H7 (cell line): ENCODE measurements at places on chromosomes 6 and 20.

GRCh38 chr6:147384029-147384428 is 124.5 kb upstream of the SAMD5 start:
- no peak for DNase-seq

- no peak for DNase-seq
These were observed 320.3 kb downstream of the BMP2 start for GRCh38 chr20:7087803-7088202.

- DNase-seq = no peak
These were observed 44.0 kb downstream of the SMPDL3A start for GRCh38 chr6:122833021-122833491.

DNA sequence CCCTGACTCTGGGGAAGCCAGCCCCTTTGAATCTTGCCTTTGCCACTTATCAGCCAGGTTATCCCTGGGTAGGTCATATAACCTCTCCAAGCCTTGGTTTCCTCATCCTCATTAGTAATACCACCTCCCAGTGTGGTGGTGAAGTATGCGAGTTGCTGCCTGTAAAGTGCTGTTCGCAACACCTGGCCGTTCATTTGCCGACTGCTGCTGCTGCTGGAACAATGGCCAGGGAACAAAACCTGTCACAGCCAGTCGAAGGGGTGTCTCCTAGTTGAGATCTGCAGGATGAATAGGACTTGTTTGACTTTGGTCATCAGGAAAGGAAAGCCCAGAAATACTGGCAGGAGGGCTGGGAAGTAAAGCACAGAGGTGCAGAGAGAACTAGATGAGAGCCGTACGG is 6.1 kb downstream of the MANBAL start:
- DNase-seq = peak; percentile 56

GRCh38 chr6:117555262-117555849 is 47.0 kb downstream of the GOPC start:
- DNase-seq = no peak

- peak; percentile 94 for DNase-seq
These were observed at the start of gene CD24 for GRCh38 chr6:106974336-106974998. CD24 (minus strand) TSS chr6:106974729; CDS start chr6:106974646, 83 bp downstream.

- DNase-seq = no peak
These were observed 73.4 kb upstream of the RNF24 start for GRCh38 chr20:4088766-4089165.

- peak; percentile 83 for DNase-seq
These were observed at the start of gene SNAP91 for GRCh38 chr6:83708970-83709747. SNAP91 (minus strand) TSS chr6:83709101; CDS start chr6:83707927, 1,174 bp downstream.

DNA sequence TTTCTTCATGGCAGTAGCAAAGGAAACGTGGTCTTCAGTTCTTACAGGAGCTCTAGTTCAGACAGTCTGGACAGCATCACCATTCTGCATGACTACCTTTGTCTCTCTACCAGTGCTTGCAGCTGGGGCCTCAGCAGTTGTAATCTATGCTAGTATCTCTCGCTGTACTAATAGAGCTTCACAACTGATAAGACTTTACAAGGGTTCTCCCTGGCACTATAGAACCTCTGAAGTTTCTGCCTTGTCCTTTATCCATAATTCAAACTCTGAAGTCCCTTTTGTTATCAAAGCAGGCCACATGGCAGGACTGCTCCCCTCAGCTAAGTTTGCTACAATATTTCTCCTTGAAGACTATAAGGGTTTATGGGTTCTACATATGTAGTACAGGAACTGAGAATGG is 842.1 kb upstream of the ADGRB3 start:
- DNase-seq = no peak

DNA sequence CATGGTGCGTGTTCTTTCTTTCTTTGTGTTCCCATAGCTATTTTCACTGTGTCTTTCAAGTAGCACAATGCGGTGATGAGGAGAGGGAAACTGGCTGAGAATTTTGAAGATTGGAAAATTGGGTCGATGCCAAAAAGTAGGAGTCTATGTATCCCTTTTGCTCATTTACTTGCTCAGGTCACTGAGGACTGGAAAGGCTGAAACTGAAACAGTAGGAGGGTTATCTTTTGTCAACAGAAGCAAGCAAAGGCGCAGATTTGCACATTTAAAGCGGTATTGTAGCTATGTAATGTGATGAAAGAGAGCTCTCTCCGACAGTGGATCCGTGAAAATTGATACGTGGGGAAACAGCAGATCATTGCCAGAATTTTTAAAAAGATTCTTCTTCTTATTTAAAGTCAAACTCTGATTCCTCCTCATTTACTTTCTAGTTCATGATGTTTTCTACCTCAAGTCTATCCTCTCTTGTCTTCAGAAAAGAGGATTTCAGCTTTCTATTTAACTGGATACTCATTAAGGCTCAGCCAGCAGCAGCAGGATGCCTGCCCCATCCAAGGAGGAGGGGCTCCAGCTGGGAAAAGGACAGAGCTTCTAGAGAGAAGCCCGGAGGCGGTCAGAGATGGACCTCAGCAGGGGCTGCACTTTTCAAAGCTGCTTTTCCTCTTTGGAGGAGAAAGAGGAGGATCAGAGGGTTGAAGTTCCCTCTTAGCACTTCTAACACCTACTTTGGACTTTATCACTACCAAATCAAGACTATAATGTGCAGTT is 15.9 kb upstream of the FYN start:
- peak; percentile 45 for DNase-seq

GRCh38 chr6:168681748-168682147 is 240.8 kb downstream of the SMOC2 start:
- no peak for DNase-seq

DNA sequence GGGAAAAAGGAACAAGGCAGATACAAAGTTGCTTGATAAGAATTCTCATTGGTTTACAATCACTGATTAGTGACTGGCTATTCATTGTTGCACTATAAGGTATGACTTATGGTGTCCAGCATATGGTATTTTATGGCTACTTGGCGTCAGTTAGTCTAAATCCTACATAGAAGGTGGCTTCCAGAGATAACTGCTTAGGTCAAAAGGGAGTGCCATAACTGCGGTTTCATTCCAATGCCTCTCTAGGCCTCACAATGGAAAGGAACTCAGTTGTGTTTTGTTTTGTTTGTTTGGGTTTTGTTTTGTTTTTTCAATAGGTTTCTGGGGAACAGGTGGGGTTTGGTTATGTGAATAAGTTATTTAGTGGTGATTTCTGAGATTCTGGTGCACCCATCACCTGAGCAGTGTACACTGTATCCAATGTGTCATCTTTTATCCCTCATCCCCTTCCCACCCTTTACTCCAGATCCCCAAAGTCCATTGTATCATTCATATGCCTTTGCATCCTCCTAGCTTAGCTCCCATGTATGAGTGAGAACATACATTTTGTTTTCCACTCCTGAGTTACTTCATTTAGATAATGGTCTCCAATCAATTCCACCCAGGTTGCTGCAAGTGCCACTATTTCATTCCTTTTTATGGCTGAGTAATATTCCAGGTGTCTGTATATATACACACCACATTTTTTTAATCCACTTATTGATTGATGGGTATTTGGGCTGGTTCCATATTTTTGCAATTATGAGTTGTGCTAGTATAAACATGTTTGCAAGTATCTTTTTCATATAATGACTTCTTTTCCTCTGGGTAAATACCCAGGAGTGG is 7.0 kb downstream of the GOPC start:
- no peak for DNase-seq

- no peak for DNase-seq
These were observed 54.0 kb upstream of the IPCEF1 start for GRCh38 chr6:154410619-154411072.

DNA sequence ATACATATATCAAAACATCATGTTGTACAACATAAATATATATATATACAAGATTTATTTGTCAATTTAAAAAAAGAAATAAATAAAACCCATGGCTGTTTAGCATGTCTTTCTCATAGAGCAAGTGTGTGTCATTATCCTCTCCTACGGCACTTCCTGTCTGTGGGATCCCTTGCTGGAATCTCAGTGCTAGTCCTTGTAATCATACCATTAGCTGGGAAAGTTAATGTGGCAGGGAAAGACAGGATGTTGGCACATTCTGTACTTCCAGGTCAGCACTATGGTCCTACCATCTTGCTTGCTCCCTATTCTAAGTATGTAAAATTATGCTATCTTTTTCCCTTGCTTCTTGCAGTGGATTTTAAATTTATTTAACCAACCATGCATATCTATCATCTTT is 9.5 kb upstream of the SLC17A3 start:
- DNase-seq = no peak

DNA sequence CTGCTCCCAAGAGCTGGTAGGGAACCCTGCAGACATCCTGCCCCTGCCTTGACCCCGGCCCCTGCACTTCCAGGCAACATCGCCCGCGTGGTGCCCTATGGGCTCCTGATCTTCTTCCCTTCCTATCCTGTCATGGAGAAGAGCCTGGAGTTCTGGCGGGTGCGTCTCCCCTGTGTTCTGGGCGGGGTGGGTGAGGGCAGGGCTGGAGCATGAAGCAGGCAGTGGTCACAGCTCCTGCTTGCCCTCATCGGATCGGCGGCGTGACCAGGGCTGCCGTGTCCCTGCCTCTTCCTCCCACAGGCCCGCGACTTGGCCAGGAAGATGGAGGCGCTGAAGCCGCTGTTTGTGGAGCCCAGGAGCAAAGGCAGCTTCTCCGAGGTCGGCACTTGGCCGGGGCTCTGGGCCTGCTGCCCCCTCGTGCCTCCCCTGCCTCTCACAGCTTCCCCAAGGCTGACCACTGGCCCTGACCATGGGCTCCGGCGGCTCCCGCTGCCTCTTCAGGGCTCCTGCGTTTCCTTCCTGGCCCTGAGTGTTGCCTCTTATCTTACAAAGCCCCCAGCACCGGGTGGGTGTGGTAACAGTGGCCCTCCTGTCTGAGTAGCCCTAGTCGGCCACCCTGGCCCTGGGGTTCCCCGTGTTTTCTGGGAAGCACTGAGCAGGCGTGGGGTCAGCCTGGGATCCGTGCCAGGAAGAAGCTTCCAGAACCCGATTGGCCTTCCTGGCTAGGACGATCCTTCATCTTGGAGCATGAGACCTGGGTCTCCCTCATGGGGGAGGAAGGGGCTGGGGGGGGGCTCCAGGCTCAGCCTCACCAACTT is 8.0 kb upstream of the TNFRSF6B start:
- no peak for DNase-seq

- DNase-seq = no peak
These were observed 348 bp upstream of the PYGB start for GRCh38 chr20:25247518-25247955.
